CD14-positive monocyte (primary cell): ENCODE measurements at places on chromosomes 2 and 18.
A peak's percentile ranks its signal among the peaks of the same experiment; 100 is the strongest.

GRCh38 chr2:170236680-170237047, 58.7 kb downstream of the MYO3B start:
- DNase-seq = no peak

- no peak for DNase-seq
Measured at GRCh38 chr2:3293221-3293620, 84.4 kb downstream of the EIPR1 start.

DNA sequence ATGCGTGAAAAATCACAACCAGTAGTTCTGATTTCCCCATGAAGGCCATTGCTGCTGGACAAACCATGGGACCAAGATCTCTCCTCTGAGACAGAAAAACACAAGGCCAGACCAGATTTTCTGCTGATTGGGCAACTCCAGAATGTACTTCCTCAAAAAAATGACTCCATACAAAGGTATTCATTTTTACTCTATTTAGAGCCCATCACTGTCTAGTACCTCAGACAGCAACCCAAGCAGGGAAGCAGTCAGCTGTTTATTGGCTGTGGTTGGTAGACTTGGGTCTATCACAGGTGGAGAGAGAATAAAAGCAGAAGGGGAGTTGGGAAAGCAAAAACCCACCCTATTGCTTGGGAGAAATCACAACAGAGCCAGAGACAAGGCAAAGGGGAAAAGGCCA, 219.9 kb downstream of the PIK3C3 start:
- no peak for DNase-seq

- DNase-seq = no peak
Measured at GRCh38 chr2:114010001-114010400, 120.1 kb downstream of the ACTR3 start.

- no peak for DNase-seq
Measured at GRCh38 chr2:46276642-46277041, 20.6 kb upstream of the EPAS1 start.

DNA sequence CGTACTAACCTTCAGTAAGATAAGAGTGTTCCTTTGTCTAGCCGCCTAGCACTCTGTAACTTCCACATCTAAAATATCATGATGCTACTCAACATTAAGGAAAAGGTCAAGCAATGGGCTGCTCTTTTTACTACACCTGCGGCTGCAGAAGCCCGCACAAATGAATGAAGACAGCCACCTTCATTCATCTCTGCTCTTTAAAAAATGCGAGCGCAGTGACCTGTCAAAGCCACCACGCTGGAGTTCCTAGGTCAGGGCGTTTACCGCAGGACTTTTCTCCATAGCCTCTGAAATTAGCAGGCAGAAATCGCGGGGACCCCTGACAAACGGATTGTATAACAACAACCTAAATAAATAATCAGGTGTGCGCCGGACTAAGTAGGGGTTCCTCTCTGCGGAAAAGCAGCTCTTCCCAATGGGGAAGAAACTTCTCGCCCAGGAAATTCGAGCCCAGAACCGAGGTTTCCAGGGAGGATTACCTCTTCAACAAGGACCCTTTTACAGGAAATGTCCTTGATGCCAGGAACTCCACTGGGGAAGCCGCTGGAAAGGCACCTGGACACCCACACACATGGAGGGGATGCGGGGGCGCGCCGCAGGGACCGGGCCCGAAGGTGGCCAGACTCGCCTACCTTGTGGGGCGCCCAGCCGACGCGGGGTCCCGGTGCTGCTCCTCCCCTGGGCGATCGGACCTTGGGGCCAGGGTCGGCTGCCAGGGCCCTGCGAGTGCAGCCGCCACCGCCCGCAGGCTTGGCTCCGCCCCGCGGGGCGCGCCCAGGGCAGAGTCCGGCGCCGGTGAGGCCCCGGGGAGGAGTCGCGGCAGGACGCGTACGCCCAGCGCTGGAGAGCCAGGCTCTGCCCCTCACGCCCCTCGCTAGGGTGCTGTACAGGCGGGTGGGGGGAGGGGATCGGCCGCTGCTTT, at the start of gene CCDC68:
Gene CCDC68, minus strand, starts transcription at position 758 of the 922 bp plus-strand sequence. CDS start 16,670 bp downstream, outside the sequence.
- DNase-seq = no peak

- DNase-seq = no peak
Measured at GRCh38 chr2:178514664-178515063, 34.4 kb downstream of the PLEKHA3 start.

GRCh38 chr2:203097735-203098134, 83.1 kb downstream of the NBEAL1 start:
- DNase-seq = no peak

GRCh38 chr18:34592961-34593382, 117.1 kb upstream of the DTNA start:
- no peak for DNase-seq

DNA sequence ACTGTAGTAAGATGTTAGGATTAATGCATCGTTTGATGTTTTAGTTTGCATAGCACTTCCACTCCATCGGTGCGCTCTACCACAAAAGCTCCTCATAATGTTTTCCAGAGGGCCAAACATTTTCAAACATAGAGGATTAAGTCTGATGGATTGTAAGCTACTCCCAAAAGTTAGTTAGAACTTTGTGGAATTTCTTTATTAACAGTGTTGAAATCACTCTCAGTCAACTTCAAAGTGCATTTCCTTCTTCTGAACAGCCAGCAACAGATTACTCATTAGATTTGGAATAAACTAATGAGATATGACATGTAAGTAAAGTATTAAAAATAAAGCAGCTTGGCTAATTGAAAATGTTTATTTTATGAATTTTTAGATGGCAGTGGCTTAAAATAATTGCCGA, 30.1 kb upstream of the CTAGE1 start:
- no peak for DNase-seq

- DNase-seq = no peak
Measured at GRCh38 chr2:26522325-26522724, 44.4 kb upstream of the OTOF start.

DNA sequence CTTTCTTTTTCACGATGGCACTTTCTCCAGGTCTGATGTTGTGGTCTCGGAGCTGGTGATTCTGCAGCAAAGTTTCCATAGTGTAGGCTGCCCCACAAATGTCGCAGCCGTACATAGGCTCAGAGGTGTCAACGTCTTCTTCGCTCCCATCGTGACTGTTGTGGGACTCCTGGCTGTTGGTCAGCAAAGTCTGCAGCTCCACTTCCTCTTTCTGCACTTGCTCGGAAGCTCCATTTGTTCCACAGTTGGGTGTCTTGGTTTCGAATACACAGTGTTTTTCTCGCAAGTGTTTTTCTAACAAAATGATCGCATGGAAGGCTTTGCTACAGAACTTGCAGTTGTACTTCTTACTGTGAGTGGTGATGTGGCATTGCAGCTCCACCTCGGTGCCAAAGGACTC, 126.8 kb downstream of the ZNF521 start:
- peak; percentile 47 for DNase-seq

- DNase-seq = no peak
Measured at GRCh38 chr2:120936476-120937334, 201.0 kb downstream of the GLI2 start.

- DNase-seq = no peak
Measured at GRCh38 chr2:29165362-29166241, 50.4 kb downstream of the CLIP4 start.

GRCh38 chr2:9149726-9150567, 56.7 kb upstream of the ASAP2 start:
- DNase-seq = no peak

GRCh38 chr2:207934720-207935119, 90.6 kb downstream of the PLEKHM3 start:
- DNase-seq = no peak

DNA sequence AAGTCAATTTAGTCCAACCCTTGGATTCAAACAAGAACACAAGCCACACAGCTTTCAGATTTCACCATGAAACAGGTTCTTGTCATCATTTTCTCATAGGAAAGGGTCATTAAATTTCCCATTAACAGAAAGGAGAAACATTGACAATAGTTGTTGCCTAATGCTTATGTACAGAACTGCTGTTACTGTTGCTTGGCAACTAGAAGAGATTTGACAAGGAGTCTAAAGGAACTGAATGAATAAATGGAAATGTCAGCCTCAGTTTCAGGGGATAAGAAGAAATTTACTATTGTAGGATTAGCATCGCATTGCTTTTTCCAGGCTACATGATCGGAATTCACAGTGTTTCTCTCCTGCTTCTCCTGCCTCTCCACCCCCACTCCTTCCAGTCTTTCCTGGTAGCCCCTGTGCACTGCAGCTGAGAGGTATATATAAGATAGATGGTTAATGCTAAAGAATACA, 90.3 kb downstream of the SPATS2L start:
- DNase-seq = peak; percentile 7

DNA sequence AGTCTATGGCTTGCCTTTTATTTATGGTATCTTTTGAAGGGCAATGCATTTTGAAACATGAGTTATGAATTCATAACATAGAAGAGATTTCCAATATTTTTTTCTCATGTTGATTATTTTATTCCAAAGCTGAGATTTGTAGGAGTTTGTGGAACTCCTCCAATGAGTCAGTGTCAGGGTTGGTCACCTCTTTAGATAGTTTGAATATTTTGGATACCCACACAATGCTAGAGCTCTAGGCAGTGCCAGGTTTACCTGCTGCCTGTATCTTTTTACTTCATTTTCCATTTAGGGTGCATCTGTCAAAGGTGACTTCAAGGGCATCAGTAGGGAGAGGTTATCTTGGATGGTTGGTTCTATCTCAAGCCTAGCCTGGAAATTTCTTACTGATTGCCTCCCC, 152.7 kb downstream of the CERS6 start:
- no peak for DNase-seq

GRCh38 chr2:237497838-237498186, 10.8 kb downstream of the MLPH start:
- no peak for DNase-seq

DNA sequence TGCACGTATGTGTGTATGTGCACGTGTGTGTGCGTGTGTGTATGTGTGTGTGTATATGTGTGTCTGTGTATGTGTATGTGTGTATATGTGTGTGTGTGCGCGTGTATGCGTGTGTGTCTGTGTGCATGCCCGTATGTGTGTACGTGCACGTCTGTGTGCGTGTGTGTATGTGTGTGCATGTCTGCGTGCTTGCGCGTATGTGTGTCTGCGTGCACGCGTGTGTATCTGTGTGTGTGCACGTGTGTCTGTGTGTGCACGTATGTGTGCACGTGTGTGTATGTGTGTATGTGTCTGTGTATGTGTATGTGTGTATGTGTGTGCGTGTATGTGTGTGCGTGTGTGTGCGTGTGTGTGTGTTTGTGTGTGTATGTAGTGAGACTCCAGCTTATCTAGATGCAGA, 97.5 kb upstream of the SPATS2L start:
- DNase-seq = no peak

GRCh38 chr2:47015206-47015605, 99.6 kb upstream of the MCFD2 start:
- no peak for DNase-seq

GRCh38 chr2:105640246-105640645, 104.5 kb upstream of the NCK2 start:
- no peak for DNase-seq

DNA sequence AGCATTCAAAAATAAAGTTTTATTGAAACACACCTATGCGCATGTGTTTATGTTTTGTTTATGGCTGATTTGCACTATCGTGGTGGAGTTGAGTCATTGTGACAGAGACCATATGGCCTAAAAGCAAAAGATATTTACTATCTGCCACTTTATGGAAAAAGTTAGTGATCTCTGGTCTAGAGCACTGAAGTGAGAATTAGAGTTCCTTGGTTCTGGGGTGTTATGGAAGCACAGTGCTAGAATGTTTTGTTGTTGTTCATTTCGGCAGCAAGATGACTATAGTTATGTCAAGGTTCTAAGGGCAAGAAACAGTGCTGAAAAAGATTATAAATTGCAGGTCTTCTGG, 416.5 kb downstream of the SLC4A3 start:
- DNase-seq = no peak

GRCh38 chr2:19900931-19901441, 797 bp downstream of the TTC32 start:
- DNase-seq = peak; percentile 67
